ENCODE measurements at places on chromosomes 4 and X. TPM values are rescaled to one million over a fixed set of nuclear protein-coding genes. Genes with fewer than 3 reads are reported as not detected.

- H3K4me3 ChIP-seq = no peak overlapping the region
- peaks cover 4% of the 10 kb centered on the region for H3K27me3 ChIP-seq
- H3K4me1 ChIP-seq = no peaks in the 10 kb centered on the region
- no peaks in the 10 kb centered on the region for H3K36me3 ChIP-seq
- DNase-seq = no peak
These were observed 8.5 kb downstream of the COL25A1 start for GRCh38 chr4:109294006-109294405.

DNA sequence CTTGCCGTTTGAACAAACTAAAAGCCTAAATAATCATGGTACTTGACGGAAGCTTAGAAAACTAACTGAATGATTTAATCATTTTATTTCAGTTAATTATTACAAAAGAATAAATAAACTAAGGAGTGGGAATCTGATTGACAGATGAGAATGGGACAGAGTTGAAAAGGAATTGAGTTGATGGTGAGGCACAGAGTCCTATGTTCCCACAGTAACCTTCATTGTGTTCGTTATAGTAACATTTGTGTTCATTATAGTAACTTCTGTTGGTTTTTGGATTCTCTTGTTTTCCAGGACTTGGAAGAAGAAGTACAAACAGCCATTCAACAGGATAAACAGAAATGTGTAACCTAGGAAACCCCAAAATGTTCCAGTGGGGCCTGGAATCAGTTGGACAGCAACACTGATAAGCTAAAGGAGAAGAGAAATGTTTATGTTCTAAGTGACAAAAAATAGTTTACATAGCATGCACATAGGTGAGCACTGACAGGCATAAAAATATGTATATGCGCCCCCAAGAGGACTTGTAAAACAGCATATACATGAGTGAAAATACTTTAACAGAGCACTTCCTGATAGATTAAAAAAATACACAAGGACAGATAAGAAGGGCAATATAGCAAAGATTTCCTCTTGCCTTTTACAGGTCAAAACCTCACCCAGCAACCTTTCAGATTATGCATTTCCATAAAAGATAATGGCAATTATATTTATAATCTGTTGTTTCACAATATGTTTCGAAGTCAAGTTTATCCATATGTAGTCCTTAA is 218.6 kb upstream of the HTR2C start:
- H3K36me3 ChIP-seq = no peaks in the 10 kb centered on the region
- DNase-seq = no peak
- H3K27ac ChIP-seq = no peak overlapping the region
- no peak overlapping the region for H3K4me3 ChIP-seq
- no peaks in the 10 kb centered on the region for H3K4me1 ChIP-seq

- no peak overlapping the region for H3K4me3 ChIP-seq
- H3K27me3 ChIP-seq = no peaks in the 10 kb centered on the region
- H3K4me1 ChIP-seq = no peaks in the 10 kb centered on the region
- no peak overlapping the region for H3K27ac ChIP-seq
These were observed 135.0 kb upstream of the TENT5D start for GRCh38 chrX:80285131-80285773.

GRCh38 chrX:21437036-21437435 is 62.8 kb downstream of the CNKSR2 start:
- no peak for DNase-seq
- H3K27me3 ChIP-seq = no peaks in the 10 kb centered on the region
- no peaks in the 10 kb centered on the region for H3K4me1 ChIP-seq
- H3K36me3 ChIP-seq = no peaks in the 10 kb centered on the region

- peaks cover 4% of the 10 kb centered on the region for H3K27me3 ChIP-seq
- no peak overlapping the region for H3K4me3 ChIP-seq
- DNase-seq = peak; percentile 23
- H3K36me3 ChIP-seq = no peaks in the 10 kb centered on the region
These were observed 3.4 kb downstream of the RHOH start for GRCh38 chr4:40199999-40200874.

DNA sequence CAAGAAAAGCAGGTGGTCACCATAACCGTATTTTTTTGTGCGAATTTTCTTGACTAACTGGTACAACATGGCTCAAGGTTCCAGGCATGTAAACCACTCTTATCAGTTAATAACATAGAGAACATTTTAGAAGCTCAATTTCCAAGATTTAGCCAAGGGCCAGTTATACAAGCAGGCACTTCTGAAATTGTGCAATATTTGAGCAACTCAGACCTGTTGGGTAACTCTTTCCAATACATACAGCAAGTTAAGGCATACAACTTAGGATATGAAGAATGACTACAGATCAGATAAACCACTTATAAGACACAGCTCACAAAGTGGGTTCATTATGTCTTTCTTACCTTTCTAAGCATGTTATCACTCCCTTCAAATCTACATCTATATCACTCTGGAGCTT is 43.9 kb downstream of the ZNF280C start:
- peaks cover 8% of the 10 kb centered on the region for H3K36me3 ChIP-seq
- H3K27me3 ChIP-seq = no peaks in the 10 kb centered on the region
- no peak overlapping the region for H3K27ac ChIP-seq

The PCDH19 gene
- total RNA-seq = not detected

The SPCS3 gene
- total RNA-seq = 131 TPM

GRCh38 chr4:80199004-80199560 is 1.8 kb downstream of the PRDM8 start:
- peak overlapping the region; percentile 39 for H3K4me3 ChIP-seq
- 0 out of 2 replicates have a peak, but pooled peaks cover 2% of the 10 kb centered on the region for H3K4me1 ChIP-seq
- no peak for DNase-seq
- H3K36me3 ChIP-seq = peaks cover 5% of the 10 kb centered on the region

DNA sequence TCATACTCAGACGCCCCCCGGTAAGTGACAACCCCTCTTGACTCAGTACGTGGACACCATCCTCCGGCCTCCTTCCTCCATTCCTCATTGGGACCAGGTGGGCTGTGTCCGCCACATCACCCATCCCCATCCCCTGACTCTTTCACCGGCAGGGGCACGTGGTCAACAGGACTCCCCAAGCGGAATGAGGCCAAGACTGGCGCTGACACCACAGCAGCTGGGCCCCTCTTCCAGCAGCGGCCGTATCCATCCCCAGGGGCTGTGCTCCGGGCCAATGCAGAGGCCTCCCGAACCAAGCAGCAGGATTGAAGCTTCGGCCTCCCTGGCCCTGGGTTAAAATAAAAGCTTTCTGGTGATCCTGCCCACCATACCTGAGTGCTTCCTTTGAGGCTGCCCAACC is 5.0 kb downstream of the PQBP1 start:
- no peaks in the 10 kb centered on the region for H3K4me1 ChIP-seq
- H3K36me3 ChIP-seq = peaks cover 19% of the 10 kb centered on the region
- H3K4me3 ChIP-seq = no peak overlapping the region
- DNase-seq = no peak
- H3K27ac ChIP-seq = no peak overlapping the region
- no peaks in the 10 kb centered on the region for H3K27me3 ChIP-seq

GRCh38 chr4:150970685-150971151 is 44.4 kb downstream of the LRBA start:
- H3K4me3 ChIP-seq = no peak overlapping the region
- H3K4me1 ChIP-seq = no peaks in the 10 kb centered on the region
- no peak for DNase-seq
- H3K36me3 ChIP-seq = no peaks in the 10 kb centered on the region
- H3K27ac ChIP-seq = no peak overlapping the region
- no peaks in the 10 kb centered on the region for H3K27me3 ChIP-seq

The ODAM gene
- total RNA-seq = not detected

DNA sequence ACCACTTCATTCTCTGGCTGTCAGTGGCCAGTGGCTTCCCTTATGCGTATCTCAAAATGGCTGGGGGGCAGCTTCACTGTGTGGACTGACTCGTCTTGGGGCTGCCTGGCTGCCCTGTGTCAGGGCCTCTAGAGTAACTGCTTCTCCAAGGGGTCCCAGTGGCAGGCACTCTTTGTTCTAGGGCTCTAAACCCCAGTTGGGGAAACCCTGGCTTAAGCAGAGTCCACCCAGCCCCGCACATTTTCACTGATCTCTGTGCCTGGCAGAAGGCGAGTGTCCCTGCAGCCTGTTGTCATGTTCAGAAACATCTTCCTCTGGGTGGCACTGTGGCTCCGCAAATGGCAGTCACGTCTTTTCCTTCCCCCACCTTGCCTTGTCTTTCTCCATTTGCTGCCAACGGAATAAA is 59.7 kb downstream of the NBDY start:
- H3K27ac ChIP-seq = no peak overlapping the region
- peak overlapping the region; percentile 16 for H3K4me3 ChIP-seq
- peak; percentile 47 for DNase-seq

The DBET gene
- total RNA-seq = not detected

The PABPC1L2B gene
- not detected for total RNA-seq

DNA sequence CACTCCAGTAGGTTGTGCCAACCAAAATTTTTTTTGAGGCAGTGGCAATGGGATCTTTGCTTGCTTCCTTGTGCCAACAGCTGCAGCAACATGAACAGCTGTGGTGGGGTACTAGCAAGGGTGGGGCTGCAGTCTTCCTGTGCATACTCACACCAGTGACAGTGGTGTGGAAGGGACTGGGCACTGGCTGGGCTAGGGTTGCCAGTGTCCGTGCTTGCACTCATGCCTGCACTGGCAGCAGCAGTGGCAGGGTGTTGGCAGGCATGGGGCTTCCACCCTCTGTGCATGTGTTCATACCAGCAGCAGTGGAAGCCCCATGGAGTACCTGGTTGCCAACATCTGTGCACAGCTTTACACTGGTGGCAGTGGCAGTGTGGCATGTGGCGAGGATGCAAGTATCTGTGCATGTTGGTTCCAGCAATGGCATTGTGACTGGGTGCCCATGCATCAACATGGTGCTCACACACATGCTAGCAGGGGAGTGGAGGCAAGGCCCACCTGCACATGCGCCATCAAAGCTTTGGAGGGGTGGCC is 1312.6 kb downstream of the PCDH18 start:
- no peaks in the 10 kb centered on the region for H3K27me3 ChIP-seq
- no peak overlapping the region for H3K27ac ChIP-seq
- H3K4me1 ChIP-seq = no peaks in the 10 kb centered on the region
- H3K36me3 ChIP-seq = no peaks in the 10 kb centered on the region

GRCh38 chrX:108456971-108457477 is 17.4 kb downstream of the COL4A5 start:
- no peaks in the 10 kb centered on the region for H3K36me3 ChIP-seq
- peaks cover 2% of the 10 kb centered on the region for H3K4me1 ChIP-seq
- no peak overlapping the region for H3K4me3 ChIP-seq
- no peak for DNase-seq
- no peak overlapping the region for H3K27ac ChIP-seq
- no peaks in the 10 kb centered on the region for H3K27me3 ChIP-seq

DNA sequence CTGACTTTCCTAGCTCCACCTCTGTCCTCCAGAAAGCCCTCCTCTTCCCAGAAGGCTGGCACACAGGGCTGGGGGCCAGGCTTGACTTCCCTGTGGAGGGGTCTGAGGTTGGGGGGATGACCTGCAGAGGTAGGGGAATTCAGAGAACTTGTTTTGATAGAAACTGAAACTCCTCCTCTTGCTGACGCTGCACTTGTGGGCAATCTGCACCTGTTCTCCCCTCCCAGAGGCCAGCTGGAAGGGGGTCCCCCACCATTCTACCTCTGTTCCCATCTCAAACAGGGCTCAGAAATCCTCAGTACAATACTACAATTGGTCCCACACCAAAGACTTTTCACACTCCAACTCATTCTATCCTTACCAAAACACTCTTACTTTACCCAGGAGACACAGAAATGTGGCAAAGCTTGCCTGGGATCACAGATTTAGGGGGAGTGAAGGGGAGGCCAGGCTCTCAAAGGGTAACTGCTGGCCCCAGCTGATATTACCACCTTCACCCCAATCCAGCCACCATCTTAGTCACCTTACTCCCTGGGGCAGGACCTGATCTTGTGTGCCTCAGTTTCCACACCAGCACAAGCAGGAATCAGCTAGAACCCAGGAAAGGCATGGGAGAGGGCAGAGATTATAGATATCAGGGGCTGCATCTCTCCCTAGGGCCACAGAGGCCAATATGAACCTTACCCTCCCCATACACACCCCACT is 18.5 kb downstream of the OTUD5 start:
- H3K4me1 ChIP-seq = no peaks in the 10 kb centered on the region
- no peak for DNase-seq
- H3K4me3 ChIP-seq = no peak overlapping the region
- no peaks in the 10 kb centered on the region for H3K27me3 ChIP-seq
- H3K36me3 ChIP-seq = peaks cover 34% of the 10 kb centered on the region

DNA sequence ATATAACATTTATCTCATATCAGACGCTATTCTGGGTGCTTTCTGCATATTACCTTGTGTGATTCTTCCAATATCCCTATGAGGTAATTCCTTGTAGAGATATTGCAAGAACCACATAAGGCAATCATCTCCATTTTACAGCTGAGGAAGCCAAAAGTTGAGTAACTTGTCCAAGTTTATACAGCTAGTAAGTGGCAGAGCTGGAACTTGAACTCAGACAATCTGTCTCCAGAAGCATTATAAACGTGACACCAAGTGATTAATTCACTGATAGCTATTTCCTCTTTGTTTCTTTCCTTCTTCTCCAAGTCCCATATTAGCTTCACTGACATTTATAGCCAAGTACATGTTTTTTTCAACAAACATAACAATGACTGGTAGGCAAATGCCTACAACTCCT is 7.3 kb downstream of the EMCN start:
- no peaks in the 10 kb centered on the region for H3K27me3 ChIP-seq
- H3K4me1 ChIP-seq = no peaks in the 10 kb centered on the region
- no peaks in the 10 kb centered on the region for H3K36me3 ChIP-seq
- H3K4me3 ChIP-seq = no peak overlapping the region
- no peak overlapping the region for H3K27ac ChIP-seq

The SLC9A7 gene
- 76.4 TPM for total RNA-seq

GRCh38 chr4:186079694-186080093 is 10.7 kb downstream of the TLR3 start:
- no peaks in the 10 kb centered on the region for H3K36me3 ChIP-seq
- no peak overlapping the region for H3K27ac ChIP-seq

DNA sequence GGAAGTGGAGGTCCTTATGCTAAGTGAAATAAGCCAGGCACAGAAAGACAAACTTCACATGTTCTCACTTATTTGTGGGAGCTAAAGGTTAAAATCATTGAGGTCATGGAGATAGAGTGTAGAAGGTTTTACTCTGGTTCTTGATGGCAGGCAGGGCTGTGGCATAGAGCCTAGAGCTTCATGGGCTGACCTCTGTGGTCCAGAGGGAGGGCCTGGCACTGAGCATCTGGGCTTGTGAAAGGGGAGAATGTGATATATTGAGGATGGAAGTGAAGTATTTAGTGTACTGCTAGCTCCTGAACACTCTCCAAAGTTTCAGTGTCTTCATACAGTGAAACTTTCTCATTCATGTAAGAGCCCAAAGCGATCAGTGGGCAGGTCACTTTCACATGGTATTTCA is 71.3 kb upstream of the ANXA3 start:
- H3K36me3 ChIP-seq = no peaks in the 10 kb centered on the region
- H3K27ac ChIP-seq = no peak overlapping the region

DNA sequence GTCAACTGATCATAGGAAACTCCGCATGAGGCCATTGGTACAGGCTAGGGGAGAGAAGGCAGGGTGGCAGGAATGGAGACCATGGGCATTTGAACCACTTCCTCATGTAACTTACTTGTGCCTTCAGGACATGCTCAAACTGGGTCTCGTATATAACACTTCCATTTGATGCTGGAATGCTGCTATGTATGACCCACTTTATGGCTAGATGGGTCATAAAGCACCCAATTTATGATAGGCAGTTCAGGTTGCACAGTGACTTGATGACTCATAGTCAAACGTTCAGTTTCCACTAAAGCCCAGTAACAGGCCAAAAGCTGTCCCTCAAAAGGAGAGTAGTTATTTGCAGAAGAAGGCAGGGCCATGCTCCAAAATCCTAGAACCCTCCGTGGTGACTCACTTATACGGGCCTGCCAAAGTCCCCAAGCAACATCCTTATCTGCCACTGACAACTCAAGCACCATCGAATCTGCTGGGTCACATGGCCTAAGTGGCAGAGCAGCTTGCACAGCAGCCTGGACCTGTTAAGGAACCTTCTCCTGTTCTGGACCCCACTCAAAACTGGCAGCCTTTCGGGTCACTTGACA is 236.4 kb downstream of the ZC4H2 start:
- H3K27me3 ChIP-seq = no peaks in the 10 kb centered on the region
- no peak overlapping the region for H3K4me3 ChIP-seq
- no peaks in the 10 kb centered on the region for H3K36me3 ChIP-seq
- no peak overlapping the region for H3K27ac ChIP-seq
- H3K4me1 ChIP-seq = no peaks in the 10 kb centered on the region
- DNase-seq = no peak

Measured in IMR-90 (cell line).